Upper lobe of left lung (tissue), 6 donors: ENCODE measurements at places on chromosomes 11 and 22.

DNA sequence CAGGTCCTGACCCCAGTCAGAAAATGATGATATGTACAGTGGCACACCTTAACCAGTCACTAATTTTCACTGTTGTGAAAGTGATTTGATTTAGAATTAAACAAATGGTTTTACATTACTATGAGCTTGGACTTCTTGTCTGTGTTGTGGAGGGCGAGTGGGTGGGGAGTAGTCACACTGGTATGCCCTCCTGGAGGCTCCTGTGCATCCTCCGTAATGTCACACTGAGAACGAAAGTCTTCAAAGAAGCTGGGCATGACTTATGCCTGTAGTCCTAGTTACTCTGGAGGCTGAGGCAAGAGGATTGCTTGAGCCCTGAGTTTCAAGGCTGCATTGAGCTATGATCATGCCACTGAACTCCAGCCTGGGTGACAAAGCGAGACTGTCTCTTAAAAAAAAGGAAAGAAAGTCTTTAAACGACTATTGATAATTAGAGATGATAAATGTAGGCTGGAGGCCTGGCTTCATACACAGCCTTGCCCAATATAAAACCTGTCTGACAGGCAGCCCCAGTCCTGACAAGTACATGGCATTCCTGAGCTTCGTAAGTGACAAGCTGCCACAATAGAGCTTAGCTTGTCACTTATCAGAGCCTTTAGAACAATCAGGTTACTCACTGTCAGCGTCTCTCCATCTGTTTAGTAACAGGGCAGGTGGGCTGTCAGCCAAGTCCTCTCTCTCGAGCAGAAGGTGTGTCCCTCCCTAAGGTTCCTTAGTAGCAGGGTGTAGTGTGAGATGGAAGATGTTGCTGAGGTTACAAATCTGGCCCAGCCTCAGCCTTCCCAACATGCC, 5.0 kb upstream of the LIMK2 start:
- H3K27me3 ChIP-seq = no peaks in the 10 kb centered on the region
- H3K4me1 ChIP-seq = peaks cover 40% of the 10 kb centered on the region
- H3K36me3 ChIP-seq = peaks cover 10% of the 10 kb centered on the region
- peak; percentile 92 for DNase-seq
- H3K4me3 ChIP-seq = no peak overlapping the region

- H3K27ac ChIP-seq = no peak overlapping the region
- no peak for DNase-seq
- H3K4me1 ChIP-seq = no peaks in the 10 kb centered on the region
- no peaks in the 10 kb centered on the region for H3K27me3 ChIP-seq
- no peaks in the 10 kb centered on the region for H3K36me3 ChIP-seq
Measured at GRCh38 chr11:110818032-110818687, 105.9 kb upstream of the ARHGAP20 start.

DNA sequence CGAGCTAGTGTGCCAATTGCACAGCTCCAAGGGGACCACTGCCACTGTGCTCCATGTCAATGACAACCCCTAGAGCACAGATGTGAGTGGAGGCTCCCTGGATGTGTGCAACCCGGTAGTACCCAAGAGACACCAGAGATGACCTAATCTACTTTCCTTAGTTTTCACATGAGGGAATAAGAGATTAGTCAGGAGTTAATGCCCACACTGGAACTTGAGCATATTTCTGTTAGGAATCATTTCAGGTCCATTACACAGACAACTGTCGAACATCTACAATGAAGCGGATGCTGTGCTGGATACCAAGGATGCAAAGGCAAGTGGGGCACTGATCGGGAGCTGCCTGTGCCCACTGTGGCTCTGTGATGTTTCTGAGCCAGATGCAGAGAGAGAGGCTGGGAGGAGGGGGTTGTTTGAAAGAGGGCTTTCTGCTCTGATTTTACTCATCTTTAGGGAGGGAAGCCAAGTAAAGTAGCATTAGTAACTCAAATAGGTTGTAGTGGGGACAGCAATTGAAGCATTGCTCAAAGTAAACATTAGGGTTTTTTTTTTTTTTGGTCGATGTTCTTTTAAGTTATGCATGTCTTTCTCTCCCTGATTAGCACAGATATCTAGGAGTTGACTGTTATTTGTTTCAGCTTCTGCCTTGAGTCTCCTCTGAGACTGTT, 82.5 kb upstream of the SORL1-AS1 start:
- no peak overlapping the region for H3K27ac ChIP-seq
- H3K4me1 ChIP-seq = no peaks in the 10 kb centered on the region
- no peaks in the 10 kb centered on the region for H3K27me3 ChIP-seq
- no peak overlapping the region for H3K4me3 ChIP-seq
- DNase-seq = no peak
- peaks cover 4% of the 10 kb centered on the region for H3K36me3 ChIP-seq

DNA sequence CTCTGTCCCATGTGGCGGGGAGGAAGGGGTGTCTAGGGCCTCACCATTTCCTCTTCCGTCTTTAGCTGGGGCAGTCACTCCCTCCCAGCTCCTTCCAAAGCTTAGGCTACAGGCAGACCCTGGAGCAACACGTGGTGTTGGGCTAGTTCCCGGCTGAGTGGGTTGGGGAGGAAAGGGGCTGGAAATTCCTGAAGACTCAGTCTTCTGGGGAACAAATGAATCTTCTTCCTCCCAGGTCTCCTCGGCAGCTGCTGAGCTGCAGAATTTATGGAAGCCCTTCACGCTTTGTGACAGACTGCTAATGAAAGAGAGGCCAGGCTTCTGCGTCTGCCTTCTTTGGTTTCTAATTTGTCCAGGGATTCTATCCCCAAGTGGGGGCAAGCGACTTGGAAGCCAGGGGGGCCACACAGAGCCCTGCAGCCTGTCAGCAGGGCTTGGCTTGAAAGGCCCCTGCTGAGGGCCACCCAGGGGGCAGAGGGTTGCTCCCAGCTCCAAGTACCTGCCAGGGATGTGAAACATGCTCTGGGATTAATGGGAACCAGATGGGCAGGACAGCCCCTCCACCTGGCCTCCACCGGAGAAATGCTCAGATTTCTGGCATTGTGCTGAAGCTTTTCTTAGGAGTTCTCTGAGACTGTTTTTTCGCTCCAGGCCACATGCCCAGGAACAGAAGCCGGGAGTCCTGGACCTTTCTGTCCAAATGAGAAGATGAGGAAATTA, 123.1 kb downstream of the PKNOX2 start:
- H3K4me3 ChIP-seq = no peak overlapping the region
- H3K36me3 ChIP-seq = no peaks in the 10 kb centered on the region
- no peak for DNase-seq
- H3K4me1 ChIP-seq = no peaks in the 10 kb centered on the region
- H3K27ac ChIP-seq = peak overlapping the region; percentile 50

- no peaks in the 10 kb centered on the region for H3K36me3 ChIP-seq
- peaks cover 37% of the 10 kb centered on the region for H3K4me1 ChIP-seq
- no peaks in the 10 kb centered on the region for H3K27me3 ChIP-seq
- no peak for DNase-seq
Measured at GRCh38 chr11:130166457-130166784, 6.8 kb downstream of the ST14 start.

GRCh38 chr11:18757811-18758210, 31.8 kb upstream of the IGSF22 start:
- no peaks in the 10 kb centered on the region for H3K27me3 ChIP-seq
- no peaks in the 10 kb centered on the region for H3K4me1 ChIP-seq

DNA sequence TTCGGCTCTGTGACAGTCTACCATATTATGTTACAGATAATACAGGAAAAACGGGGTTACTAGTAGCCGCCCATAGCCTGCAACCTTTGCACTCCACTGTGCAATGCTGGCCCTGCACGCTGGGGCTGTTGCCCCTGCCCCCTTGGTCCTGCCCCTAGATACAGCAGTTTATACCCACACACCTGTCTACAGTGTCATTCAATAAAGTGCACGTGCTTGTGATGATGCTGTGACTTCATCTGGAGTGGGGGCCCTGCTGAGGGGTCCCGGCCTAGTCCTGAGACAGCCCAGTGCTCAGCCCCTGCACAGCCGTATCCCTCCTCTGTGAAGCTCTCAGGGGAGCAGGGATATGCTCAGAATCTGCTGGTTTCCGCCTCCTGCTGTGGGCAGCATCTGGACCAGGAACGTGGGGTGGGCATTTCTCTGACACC, 1.2 kb downstream of the IFITM1 start:
- H3K27ac ChIP-seq = peak overlapping the region; percentile 95
- H3K27me3 ChIP-seq = no peaks in the 10 kb centered on the region
- DNase-seq = no peak
- no peaks in the 10 kb centered on the region for H3K36me3 ChIP-seq
- peaks cover 49% of the 10 kb centered on the region for H3K4me1 ChIP-seq

- H3K36me3 ChIP-seq = peaks cover 3% of the 10 kb centered on the region
- no peaks in the 10 kb centered on the region for H3K27me3 ChIP-seq
- no peak for DNase-seq
Measured at GRCh38 chr22:46212195-46212594, 37.9 kb downstream of the CDPF1 start.

GRCh38 chr22:35383679-35384071, 2.8 kb downstream of the HMOX1 start:
- H3K36me3 ChIP-seq = no peaks in the 10 kb centered on the region
- no peaks in the 10 kb centered on the region for H3K27me3 ChIP-seq
- DNase-seq = no peak
- no peak overlapping the region for H3K4me3 ChIP-seq
- peak overlapping the region; percentile 93 for H3K27ac ChIP-seq
- peaks cover 7% of the 10 kb centered on the region for H3K4me1 ChIP-seq

GRCh38 chr22:28600546-28601143, 79.0 kb downstream of the TTC28 start:
- H3K4me1 ChIP-seq = no peaks in the 10 kb centered on the region
- no peaks in the 10 kb centered on the region for H3K27me3 ChIP-seq
- H3K4me3 ChIP-seq = no peak overlapping the region
- DNase-seq = no peak
- no peak overlapping the region for H3K27ac ChIP-seq
- no peaks in the 10 kb centered on the region for H3K36me3 ChIP-seq

GRCh38 chr22:46068593-46069491, 81.5 kb upstream of the PPARA start:
- no peak for DNase-seq
- H3K4me1 ChIP-seq = peaks cover 35% of the 10 kb centered on the region
- H3K4me3 ChIP-seq = peak overlapping the region; percentile 77
- no peaks in the 10 kb centered on the region for H3K36me3 ChIP-seq
- peak overlapping the region; percentile 100 for H3K27ac ChIP-seq

DNA sequence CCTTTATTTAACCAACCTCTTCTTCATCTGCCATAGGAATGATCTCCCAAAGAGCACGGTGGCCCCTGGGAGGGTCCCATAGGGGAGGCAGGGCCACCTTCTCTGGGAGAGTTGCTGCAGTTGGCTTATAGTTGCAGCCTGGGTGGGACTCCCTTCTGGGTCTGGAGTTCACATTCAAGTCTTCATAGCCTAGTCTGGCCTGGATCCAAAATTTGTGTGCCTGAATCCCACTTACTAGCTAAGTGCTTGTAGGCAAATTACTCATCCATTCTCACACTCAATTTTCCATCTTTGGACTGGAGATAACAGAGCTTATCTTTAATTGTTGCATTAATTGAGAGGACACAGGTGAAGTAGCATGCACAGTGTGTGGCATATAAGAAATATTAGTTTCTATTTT, 163.6 kb downstream of the GRIK4 start:
- no peaks in the 10 kb centered on the region for H3K4me1 ChIP-seq
- no peaks in the 10 kb centered on the region for H3K36me3 ChIP-seq
- DNase-seq = no peak
- H3K4me3 ChIP-seq = no peak overlapping the region
- H3K27me3 ChIP-seq = no peaks in the 10 kb centered on the region

GRCh38 chr11:65925397-65925796, 6.2 kb downstream of the DRAP1 start:
- peaks cover 16% of the 10 kb centered on the region for H3K36me3 ChIP-seq
- H3K27ac ChIP-seq = no peak overlapping the region
- DNase-seq = no peak

- H3K36me3 ChIP-seq = no peaks in the 10 kb centered on the region
- H3K4me1 ChIP-seq = no peaks in the 10 kb centered on the region
- no peaks in the 10 kb centered on the region for H3K27me3 ChIP-seq
- H3K4me3 ChIP-seq = no peak overlapping the region
- no peak for DNase-seq
- no peak overlapping the region for H3K27ac ChIP-seq
Measured at GRCh38 chr11:109894242-109894641, 198.9 kb upstream of the ZC3H12C start.

DNA sequence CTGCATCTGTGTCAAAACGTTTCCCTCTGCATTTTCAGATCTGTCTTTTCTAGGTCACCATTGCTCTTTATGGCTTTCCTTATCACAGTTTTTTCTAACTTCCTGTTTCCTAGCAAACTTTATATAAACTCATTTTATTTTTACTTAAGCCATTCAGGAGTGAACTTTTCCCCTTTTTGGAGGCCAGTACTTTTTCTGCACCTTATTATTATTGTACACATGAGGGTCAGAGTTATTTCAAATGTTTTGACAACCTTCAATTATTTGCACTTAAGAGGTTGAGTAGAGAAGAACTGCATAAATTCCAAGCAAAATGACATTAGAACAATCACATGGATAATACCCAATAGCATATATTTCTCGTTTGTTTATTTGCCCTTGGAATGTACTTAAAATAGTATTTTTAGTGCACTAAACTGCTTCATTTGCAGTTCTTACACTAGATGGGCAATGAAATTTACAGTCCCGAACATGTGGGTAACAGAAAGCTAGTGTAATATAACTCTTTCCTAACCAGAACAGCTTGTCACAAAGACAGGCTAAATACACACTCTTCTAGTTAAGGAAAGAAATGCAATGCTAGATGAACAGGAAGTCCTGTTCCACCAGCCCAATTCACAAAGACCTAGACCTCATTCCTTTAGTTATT, 79.5 kb downstream of the UBASH3B start:
- no peaks in the 10 kb centered on the region for H3K36me3 ChIP-seq
- DNase-seq = no peak
- H3K4me1 ChIP-seq = peaks cover 26% of the 10 kb centered on the region

GRCh38 chr22:38925571-38926041, 31.8 kb upstream of the APOBEC3A start:
- no peaks in the 10 kb centered on the region for H3K36me3 ChIP-seq
- DNase-seq = no peak
- no peak overlapping the region for H3K4me3 ChIP-seq
- H3K4me1 ChIP-seq = peaks cover 24% of the 10 kb centered on the region
- no peak overlapping the region for H3K27ac ChIP-seq

DNA sequence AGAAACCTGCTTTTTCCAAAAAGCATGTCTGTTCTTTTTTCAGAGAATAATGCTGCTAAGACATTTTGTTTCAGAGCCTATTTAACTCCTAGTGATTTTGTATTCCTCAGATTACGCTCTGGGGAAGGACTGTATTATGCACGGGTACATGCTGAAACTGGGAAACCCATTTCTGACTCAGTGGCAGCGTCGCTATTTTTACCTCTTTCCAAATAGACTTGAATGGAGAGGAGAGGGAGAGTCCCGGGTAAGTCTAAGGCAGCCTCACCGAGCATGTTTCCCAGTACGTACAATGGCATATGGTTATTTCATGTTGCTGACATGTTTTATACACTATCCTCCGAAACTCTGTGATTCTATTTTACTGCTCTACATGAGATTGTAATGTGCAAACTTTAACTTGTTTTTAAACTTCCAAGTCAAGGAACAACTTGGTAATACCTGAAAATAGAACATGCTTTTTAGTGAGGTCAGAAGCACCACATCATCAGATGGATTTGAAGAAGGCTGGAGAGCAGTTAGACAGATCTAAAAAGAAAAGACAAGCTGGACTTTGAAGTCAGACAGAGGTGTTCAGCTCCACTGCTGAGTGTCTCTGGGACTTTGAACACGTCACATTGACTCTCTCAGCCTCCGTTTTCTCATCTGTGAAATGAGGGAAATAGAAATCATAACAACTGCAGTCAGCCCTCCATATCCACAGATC, 23.7 kb upstream of the MYO18B start:
- no peak overlapping the region for H3K27ac ChIP-seq
- H3K4me3 ChIP-seq = no peak overlapping the region
- H3K27me3 ChIP-seq = no peaks in the 10 kb centered on the region
- no peak for DNase-seq
- no peaks in the 10 kb centered on the region for H3K4me1 ChIP-seq
- H3K36me3 ChIP-seq = peaks cover 5% of the 10 kb centered on the region
